ENCODE measurements at places on chromosomes 16 and 17.

GRCh38 chr16:58638148-58639036, 8.8 kb upstream of the CNOT1 start:
- DNase-seq = peak; percentile 74

DNA sequence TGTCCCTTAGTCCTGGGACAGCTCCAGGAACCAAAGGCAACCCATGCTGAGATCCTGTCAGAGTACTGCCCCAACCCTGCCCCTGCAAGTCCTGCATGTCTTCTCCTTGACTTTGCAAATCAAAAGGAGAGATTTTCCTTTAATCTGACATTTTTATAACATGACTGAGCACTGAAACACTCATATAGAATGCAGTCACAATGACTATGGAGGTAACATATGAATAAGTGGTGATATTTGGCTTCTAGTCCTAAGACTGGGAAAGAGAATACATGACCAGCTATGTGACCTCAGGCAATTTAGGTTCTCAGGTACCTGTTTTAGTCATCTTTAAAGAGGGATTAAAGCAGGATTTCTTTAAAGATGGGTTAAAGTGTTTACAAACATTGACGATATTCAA, 941.6 kb upstream of the CDH8 start:
- no peak for DNase-seq

GRCh38 chr17:33464669-33465280, 171.7 kb upstream of the ASIC2 start:
- no peak for DNase-seq

GRCh38 chr17:6075845-6076244, 5.7 kb downstream of the WSCD1 start:
- DNase-seq = no peak

GRCh38 chr16:88387941-88388627, 5.3 kb downstream of the ZNF469 start:
- DNase-seq = no peak

GRCh38 chr17:73770115-73770848, 126.0 kb upstream of the SDK2 start:
- DNase-seq = peak; percentile 50

DNA sequence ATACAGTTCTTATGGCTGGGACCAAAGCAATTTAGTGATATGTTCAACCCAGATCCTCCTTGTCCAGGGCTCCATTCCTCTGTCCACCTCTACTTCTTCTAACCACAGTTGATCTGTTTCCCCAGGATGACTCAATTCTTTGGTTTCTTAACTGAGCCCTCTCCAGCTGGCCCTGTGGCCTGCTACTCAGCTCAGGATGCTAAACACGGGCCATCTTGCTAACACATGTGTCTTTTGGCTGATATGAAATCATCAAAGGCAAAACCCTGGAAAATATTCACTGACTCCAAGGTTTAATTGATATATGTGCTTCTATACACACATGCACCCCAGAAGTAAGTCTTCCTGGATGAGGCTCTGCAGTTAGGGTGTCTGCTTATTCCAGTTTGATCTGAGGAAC, 43.8 kb downstream of the SHISA6 start:
- no peak for DNase-seq

- no peak for DNase-seq
These were observed 24.2 kb downstream of the GRB7 start for GRCh38 chr17:39761861-39762496.

GRCh38 chr16:79452671-79453070, 147.9 kb downstream of the MAF start:
- DNase-seq = no peak

- DNase-seq = no peak
These were observed 82.7 kb upstream of the PIRT start for GRCh38 chr17:10920558-10921108.

DNA sequence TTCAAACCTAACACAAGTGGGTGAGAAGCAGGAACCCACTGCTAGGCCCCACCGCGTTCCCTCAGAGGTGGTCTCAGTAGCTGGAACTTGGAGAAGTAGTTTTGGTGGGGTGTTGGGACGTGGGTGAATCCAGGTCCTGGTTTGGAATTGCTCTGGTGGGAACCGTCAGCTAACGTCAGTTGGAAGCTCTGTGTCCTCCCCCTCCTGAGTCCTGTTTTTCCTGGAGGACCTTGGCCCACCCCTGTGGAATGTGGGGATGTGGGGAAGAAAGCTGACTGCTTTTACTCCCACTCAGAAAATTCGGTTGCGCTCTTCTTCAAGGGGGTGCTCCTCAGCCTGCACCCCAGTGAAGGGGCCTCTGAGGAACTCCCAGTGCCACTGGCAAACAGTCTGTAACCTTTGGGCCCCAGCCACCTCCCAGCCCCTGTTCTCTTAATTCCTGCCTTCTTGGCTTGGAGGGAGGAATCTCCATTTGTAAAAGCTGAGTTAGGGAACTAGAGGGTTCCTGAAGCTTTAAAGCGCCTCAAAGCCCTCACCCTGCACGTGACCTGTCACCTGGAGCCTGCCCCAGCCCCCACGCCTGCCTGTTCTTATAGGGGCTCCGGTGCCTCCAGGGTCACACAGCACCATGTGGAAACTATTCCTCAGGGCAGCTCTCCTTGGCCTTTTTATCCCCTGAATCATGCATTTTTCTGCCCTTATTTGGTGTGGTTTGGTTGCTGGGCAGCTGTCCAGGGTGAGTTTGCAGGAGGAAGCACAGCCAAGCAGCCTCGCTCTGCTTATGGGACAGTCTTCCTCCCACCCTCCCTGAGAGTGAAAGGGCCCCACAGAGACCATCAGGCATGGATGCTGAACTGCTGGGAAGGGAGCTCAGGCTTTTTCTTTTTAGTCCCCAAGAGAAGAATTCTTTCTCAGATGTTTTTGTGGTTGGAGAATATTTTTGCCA, 16.2 kb upstream of the NAGLU start:
- peak; percentile 99 for DNase-seq

- DNase-seq = no peak
These were observed 11.8 kb downstream of the LASP1 start for GRCh38 chr17:38881600-38882191.

DNA sequence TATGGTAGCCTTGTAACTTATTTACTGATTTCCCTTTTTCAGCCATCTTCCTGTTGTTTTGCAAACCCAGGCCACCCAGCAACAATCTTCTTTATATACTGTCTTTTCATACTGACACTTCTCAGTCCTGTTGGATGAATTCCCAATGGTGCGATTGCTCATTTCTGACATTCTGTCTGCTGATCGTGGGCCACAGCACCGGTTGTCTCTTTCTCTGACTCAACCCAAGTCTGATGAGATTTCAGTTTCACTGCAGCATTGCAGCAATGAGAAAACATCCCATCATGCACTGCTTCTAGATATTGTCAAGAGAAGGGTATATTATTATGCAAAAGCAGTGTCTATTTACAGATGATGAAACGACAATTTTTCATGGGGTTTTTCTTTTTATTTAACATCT, 349.2 kb upstream of the HSBP1 start:
- no peak for DNase-seq

DNA sequence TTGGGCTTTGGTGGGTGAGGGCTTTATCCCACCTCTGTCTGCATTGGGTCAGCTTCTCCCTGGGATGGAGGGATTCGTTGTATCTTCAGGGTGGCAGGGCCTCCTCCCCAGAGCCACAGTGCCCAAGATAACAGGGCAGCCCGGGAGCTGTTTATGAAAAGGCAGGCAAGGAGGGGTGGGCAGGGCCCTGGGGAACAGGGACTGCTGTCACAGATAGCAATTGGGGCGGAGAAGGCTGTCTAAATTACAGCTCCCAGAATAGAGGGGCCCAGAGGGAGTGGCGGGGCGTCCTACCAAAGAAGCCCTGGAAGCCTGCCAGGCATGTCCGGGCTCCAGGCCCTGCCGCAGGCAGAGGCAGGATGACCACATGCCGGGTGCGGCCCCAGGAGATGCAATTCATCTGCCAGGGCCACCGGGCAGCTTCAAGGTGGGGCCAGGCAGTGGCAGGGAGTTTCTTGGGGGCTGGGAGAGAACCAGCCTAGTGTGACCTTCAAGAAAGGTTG, 18.8 kb upstream of the PHOSPHO1 start:
- DNase-seq = no peak

DNA sequence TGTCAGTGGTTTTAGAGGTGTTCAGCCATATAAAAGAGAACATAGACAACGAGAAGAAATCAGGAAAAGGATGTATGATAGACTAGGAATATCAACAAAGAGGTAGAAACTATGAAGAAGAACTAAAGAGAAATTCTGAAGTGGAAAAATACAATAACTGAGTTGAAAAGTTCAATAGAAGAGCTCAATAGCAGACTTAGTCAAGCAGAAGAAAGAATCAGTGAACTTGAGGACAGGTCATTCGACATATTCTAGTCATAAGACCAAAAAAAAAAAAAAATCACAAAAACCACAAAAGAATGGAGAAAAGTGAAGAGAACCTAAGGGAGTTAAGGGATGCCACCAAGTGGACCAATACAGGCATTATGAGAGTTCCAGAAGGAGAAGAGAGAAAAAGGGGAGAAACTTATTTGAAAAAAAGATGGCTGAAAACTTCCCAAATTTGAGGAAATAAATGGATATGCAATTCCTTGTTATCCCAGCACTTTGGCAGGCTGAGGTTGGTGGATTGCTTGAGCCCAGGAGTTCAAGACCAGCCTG, 321.2 kb downstream of the ABCC12 start:
- DNase-seq = no peak

DNA sequence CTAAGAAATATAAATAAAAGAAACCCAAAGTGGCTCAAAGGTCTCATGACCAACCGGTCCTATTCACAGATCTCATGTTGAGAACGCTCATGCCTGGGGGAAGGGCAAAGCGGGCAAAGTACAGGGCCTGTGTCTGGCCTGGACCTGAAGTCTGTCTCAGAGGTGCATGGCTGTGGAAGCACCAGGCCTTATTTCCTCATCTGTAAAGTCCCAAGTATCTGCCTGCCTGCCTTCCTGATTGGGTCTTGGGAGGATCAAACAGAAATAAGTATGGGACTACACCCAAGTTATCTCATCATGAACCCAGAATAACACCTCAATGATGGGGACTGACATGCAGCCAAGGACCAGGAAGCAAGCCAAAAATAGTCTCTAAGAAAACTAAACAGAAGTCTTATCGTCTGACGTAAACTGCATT, 14.2 kb downstream of the AXIN2 start:
- DNase-seq = no peak

- DNase-seq = no peak
These were observed 887 bp upstream of the LASP1 start for GRCh38 chr17:38868817-38869525.

GRCh38 chr17:43469145-43469544, 14.6 kb upstream of the DHX8 start:
- peak; percentile 82 for DNase-seq

DNA sequence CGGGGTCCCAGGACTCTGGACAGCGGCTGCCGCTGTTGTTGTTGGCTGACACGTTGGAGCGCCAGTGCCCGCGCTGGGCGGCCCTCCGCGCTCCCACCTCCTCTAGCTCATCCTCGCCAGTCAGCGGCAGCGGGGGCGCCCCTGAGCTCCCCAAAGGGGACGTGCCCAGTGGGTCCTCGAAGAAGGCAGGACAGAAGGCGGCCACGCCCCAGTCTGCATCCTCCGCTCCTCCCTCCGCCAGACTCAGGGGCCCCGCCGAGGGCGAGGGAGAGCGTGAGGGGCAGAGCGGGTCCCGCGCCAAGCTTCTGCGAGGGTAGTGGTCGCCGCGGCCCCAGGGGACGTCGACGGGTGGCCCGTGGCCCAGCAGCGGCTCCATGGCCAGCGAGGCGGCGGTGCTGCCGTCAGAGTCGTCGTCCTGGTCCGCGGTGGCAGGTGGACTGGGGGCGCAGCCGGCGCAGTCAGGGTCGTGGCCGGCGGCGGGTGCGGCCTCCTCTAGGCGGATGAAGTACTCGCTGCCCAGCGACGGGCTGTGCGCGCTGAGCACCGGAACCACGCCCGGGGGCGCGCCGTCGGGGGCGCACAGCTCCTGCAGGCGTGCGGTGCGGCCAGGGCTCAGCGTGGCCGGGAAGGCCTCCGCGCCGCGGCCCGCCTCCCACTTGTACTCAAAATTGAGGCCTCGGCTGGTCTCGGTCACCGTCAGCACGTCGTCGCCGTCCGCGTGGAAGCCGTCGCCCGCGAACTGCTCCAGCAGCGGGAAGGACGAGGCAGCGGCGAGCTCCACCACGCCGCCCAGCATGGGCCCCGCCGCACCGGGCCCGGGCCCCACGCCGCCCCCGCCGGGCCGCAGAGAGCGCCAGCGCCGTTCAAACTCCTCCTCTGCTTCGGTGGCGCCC, 43.2 kb upstream of the PVALEF start:
- DNase-seq = no peak

- DNase-seq = no peak
These were observed 879.7 kb upstream of the EEF2KMT start for GRCh38 chr16:5977329-5977728.

GRCh38 chr17:19357351-19357750, 5.2 kb downstream of the B9D1 start:
- no peak for DNase-seq
